ENCODE measurements at places on chromosomes 2 and 18.

DNA sequence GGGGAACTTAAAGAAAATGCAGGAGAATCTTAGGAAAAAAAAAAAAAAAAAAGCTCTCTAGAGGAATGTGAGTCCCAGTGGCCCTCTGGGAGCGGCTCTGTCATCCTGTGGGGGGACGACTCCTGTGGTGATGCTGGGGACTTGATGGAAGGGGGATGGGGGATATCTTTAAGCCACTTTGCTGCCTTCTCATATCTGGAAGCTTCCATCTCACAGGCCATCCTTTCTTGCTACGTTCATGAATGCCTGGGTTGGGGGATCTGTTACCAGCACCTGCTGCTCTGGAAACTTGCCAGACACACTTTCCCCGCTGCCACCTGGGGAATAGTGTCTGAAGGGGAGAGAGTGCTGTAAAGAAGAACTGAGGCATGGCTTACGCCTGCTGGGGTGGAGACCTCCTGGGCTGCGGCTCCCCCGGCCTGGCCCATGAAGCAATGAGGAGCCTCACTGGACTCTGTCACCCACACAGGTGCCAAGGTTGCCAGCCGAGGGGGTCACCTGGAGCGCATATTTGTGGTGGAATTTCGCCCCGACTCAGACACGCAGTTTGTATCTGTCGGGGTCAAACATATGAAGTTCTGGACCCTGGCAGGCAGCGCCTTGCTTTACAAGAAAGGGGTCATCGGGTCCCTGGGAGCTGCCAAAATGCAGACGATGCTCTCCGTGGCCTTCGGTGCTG, 92.8 kb downstream of the RTN4 start:
- DNase-seq = no peak

DNA sequence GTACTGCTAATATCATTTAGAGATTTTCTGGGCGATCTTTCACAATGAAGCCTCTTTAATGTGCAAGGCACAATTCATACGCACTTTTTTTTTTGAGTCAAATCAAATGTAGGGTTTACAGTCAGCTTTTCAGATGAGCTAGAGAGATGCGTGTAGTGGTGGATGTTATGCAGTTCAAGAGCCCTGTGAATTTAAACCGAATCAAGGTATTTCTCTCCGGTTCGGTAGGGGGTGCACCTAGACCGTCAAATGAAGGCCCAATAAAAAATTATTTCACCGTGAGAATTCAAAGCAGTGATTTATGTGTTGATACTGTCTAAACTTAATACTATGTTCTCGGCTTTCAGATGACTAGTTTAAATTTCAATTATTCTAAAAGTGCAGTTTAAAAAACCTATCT, 1.1 kb downstream of the PTH2R start:
- no peak for DNase-seq

GRCh38 chr2:179876266-179876665, 14.9 kb upstream of the ZNF385B start:
- DNase-seq = no peak

GRCh38 chr2:14448340-14448739, 184.2 kb upstream of the LRATD1 start:
- DNase-seq = no peak

Measured in activated naive CD4-positive, alpha-beta T cell treated with anti-CD3 and anti-CD28 coated beads, Interleukin-2, amount 50 U/mL, for 72 hours (primary cell).